ENCODE measurements at places on chromosomes 5 and 9.

- DNase-seq = no peak
These were observed 190.5 kb upstream of the OR13F1 start for GRCh38 chr9:104313396-104314110.

DNA sequence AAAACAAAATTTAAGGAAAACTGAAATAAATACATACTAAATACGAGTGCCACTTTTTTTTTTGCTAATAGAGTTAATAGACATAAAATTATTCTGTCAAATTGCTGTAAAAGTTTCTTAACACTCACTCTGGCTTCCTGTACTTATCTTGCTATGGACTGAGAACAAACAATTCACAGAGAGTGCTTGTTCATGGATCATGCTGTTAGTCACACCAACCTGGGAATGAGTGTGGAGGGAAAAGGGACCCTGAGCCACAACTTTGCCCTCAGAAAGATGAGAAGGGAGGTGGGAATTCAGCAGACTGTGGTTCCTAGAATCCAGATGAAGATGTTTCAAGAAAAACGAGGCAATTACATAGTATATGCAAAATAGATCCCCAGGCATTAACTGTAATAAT, 246.9 kb downstream of the FBXL7 start:
- no peak for DNase-seq

- no peak for DNase-seq
These were observed 281.9 kb upstream of the TLE4 start for GRCh38 chr9:79289856-79290255.

DNA sequence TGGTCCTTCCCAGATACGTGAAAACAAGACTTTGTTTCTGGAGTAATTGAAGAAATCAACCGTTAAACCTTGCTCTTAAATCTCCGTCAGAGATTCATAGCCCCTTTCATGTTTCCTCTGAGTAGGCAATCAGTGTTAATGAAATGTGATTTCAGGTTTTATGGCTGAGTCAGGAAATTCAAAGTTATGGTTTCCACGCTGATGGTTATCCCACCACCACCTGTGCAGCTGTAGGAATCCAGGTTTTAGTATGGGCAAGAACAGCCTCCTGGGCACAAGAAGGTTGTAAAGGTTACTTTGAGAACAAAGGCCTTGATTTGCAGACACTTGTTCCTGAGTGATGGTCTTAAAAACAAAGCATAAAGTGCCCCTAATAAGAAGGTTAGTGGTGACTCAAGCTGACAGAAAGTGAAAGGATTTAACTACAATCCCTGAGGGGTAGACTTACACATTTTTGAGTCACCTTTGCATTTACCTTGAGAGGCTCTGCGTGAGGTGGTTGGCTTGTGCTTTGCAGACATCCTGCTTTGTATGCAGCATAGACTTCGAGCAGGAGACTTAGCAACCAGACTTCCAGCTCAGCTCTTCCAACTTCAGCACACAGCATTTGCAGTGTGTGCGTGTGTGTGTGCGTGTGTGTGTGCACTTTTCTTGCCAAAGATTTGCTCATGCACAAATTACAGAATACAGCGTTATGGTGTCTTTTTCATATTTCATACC, 159.6 kb downstream of the TLE4 start:
- DNase-seq = no peak

DNA sequence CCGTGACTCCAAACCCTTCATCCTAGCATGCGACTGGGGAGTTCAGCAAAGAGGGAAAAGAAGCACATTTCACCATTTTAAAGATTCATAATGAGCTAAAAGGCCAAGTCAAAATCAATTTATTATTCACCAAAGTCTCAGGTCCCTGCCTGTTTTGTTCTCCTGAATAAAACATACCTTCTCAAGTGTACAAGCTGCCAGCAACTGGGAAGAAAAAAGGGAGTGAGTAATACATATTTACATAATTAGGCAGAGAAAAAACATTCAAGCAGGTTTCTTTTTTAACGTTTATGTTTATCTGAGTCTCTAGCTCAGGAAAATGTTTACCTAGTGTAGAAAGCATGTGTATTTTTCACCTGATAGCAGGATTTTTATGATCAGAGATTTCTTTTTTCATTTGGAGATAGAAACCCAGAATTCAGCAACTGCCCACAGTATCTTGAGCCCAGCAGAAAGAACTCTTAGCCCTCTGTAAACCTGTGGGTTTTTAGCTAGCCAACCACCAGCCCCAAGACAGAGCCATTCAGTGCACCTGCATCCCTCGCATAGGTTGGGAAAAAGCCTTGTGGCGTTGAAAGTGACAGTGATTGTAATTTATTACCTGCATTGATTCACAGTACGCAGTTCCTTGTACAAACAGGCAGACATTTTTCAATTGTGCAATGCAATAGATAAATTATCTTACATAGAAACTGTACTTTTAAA, 117.9 kb upstream of the GRIA1 start:
- no peak for DNase-seq

GRCh38 chr5:156473269-156473908, 146.4 kb downstream of the SGCD start:
- peak; percentile 24 for DNase-seq

DNA sequence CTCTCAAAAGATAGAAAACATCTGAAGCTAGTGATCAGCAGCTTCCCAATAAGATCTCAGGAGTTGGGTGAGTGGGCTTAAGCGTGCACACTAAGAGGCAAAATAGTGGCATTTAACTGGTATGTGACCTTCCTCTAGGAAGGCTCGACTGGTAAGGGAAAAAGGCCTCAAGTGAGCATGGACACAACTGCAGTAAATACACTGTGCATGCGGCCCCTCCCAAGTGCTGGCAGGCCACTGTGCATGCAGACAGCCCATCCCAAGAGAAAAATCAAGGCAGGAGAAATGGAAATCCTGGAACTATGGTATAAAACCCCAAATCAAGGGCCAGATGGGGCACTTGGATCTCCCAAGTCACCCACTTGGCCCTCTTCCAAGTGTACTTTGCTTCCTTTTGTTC, 112.7 kb downstream of the SMC2 start:
- DNase-seq = no peak

DNA sequence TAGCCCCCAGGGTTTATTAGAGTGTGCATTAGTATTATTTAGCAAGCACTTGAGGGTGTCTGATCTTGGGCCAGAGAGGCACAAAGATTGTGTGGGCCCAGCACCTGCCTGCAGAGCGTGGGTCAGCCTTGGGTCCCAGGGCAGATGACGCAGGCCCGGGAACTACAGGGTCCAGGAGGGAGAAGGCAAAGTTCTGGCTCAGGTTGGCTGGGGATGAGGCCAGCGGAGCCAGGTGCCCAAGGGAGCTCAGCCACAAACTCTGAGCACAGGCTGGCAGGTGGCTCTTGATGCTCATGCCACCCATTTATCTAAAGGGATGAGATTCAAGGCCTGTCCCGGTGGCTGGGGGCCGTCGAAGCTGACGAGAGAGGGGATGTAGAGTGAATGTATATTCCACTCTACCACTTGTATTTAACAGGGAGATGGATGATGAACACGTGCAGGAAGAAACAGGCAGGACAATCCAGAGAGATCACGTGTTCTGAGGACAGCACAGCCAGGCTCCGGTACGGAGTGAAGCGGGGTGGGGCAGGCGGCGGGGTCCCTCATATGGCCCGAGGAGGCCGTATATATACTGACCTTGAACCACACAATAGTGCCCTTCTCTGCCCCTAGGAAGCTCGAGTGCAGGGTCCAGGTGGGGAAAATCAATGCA, 818 bp upstream of the OBP2A start:
- DNase-seq = no peak
